Fibroblast of the aortic adventitia (primary cell): ENCODE measurements at places on chromosomes 2 and 18. TPM values are rescaled to one million over a fixed set of nuclear protein-coding genes. Genes with fewer than 3 reads are reported as not detected.

- no peak for DNase-seq
Observed at GRCh38 chr2:8827729-8828128, 9.7 kb downstream of the KIDINS220 start.

DNA sequence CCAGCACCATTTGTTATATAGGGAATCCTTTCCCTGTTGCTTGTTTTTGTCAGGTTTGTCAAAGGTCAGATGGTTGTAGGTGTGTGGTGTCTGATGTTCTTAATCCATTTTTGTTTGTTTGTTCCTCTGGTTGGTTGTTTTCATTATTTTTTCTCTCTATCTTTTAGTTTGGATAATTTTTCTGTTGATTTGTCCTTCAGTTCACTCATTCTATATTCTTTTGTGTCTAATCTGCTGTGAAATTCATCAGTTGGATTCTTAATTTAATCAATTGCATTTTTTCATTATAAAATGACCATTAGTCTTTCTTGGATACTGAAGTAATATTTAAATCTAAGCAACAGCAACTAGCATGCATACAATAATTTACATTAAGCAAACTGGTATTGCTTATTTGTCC is 206.7 kb upstream of the TRIB2 start:
- no peak for DNase-seq

DNA sequence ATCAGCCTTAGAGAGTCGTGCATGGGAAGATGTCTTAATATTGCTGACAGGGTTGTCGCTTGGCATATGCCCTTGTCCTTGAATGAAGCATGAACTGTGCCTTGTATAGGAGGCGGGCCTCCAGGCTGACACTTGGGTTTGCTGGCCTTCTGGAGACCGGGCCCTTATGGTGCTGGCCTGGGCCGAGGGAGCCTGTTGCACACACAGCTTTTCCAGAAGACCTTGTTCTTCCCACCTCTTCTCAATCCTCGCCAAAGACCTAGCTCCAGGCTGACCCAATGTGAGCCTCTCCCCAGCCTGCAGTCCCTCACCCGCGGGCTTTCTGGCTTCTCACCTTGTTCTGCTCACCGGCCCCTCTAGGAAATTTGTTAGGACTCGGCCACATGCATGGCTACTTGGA is 199.1 kb downstream of the FAM210A start:
- no peak for DNase-seq

DNA sequence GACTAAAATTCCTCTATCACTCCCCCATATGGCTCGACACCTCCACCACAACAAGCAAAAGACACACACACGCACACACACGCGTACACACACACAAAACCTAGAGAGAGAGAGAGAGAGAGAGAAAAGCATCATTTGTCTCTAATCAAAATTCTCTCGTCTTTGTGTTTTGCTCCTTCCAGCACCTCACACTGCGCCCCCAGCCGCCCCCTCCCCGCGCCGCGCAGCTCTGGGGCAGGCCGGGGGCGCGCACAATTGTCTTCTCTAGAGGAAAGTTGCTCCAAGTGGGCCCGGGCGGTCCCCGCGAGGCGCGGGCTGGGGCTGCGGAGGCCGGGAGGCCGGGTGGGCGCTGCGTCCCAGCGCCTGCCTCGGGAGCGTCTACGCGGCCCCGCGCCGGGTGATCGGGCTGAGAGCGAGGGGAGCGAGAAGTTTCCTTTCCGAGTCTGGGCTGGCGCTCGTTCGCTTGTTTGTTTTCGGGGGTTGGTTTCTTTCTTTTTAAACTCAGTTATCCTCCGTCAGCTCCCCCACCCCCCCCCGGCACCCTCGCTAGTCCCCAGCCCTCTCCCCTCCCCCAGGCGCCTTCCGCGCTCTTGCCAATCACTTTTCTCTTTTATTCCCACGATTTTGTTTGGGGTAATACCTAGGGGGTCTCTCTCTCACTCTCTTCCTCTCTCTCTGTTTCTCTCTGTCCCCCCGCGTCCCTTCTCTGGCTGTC is 4.1 kb downstream of the ZEB2 start:
- DNase-seq, result peak; percentile 56

GRCh38 chr2:214069254-214069653 is 341.6 kb upstream of the VWC2L start:
- DNase-seq, result peak; percentile 90

DNA sequence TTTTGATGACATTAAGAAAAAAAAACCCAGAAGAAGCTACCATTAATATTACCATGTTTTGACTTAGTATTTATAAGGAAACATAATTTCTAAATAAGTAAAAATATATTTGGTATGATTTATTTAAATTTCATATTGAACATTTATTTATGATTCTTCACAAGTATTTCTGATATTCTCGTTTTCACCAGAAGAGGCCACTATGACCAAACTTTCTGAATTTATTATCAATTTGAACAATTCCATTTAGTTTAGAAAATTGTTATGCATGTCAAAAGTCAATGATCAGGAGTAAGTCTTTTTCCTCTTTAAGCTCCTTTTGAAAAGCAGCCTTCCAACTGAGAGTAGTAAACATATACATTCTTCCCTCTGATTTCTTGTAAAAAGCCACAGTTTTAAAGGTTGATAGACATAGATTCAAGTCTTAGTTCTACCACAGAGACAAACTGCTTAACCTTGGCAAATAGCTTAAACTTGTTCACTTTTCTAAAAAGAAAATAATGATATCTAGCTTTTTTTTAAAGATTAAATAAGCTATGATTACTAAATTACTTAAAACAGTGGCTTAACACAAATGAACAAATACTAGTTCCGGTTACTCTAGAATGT is 329.9 kb downstream of the TRIB2 start:
- DNase-seq, result peak; percentile 52

DNA sequence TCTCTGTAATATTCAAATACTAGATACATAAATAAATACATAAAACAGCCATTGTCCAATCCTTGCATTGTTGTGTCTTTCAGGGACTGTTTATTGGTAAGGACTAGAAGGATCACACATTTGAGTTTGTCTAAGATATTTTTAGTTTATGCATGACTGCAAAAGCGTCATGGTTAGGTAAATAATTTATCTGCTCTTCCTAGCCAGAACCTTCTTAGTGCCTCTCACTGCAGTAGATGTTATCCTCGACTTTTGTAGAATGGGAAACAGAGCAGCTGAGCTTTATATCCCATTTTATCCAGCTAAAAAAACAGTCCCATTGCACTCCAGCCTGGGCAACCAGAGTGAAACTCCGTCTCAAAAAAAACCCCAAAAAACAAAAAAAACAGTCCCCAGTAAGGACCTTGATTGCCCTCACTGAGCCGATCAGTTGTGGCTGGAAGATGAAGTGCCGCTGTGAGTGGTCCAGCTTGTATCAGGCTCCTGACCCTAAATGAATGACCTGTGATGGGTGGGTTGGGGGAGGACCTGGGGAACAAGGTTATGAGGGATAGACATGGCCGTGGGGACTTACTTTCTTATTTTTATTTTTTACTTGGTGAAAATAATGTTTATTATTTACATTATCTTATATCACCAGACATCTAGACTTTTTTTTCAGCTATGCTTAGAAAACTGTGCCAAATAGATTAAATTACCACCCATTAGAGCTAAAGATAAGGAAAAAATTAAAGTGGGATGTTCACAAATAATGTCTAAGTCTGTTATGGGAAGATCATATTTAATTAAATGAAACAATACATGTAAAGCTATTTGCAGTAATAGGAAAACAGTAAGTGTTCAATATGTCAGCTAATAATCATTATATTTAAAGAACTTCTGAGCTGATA is 10.9 kb upstream of the ADAM23 start:
- DNase-seq, result no peak

DNA sequence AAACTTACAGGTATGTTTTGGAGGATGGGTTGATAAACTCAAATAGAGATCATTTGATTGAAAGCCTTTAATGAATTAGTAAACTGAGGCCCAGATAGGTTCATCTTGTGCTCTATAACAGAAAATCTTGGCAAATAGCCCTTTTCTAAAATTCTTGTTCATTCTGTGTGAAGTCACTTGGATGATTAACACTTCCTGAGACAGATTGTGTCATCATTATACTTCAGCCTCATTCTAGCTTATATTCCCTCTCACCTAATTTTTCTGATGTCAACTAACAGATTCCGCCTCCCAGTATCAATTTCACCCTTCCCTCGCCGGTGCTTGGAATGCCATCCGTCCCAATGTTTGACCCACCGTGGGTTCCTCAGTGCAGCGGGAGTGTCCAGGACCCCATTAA is 84.2 kb upstream of the RPE start:
- no peak for DNase-seq

BMP10 gene
- not detected in 2 replicates for total RNA-seq

RNMT gene
- total RNA-seq, result 30.0 and 65.0 TPM in 2 replicates

LRRC30 gene
- total RNA-seq, result not detected in 2 replicates
